EH (cell line): ENCODE measurements at places on chromosomes 11 and 22.

- DNase-seq, result no peak
Measured at GRCh38 chr22:37151401-37151800, 1.7 kb upstream of the IL2RB start.

- DNase-seq, result no peak
Measured at GRCh38 chr22:48579928-48580309, 1247.8 kb downstream of the BRD1 start.

- DNase-seq, result no peak
Measured at GRCh38 chr11:75763846-75764245, 4.7 kb upstream of the DGAT2 start.

DNA sequence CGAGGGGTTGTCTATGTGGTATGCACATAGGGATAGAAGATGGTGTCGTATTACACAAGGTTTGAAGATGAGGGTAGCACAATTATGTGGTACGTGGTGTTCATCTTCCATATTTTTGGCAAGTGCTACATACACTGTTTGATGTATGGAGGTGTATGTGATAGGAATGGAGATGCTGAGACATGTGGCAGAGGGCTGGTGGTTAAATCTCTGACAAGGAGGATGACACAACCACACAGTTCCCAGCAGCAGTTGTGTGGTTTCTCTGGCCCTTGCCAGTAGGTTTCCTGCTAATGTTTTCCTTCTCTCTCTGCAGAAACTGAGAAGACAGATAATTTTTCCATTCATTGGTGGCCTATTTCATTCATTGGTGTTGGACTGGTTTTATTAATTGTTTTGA, 17.0 kb downstream of the NCR3LG1 start:
- no peak for DNase-seq

DNA sequence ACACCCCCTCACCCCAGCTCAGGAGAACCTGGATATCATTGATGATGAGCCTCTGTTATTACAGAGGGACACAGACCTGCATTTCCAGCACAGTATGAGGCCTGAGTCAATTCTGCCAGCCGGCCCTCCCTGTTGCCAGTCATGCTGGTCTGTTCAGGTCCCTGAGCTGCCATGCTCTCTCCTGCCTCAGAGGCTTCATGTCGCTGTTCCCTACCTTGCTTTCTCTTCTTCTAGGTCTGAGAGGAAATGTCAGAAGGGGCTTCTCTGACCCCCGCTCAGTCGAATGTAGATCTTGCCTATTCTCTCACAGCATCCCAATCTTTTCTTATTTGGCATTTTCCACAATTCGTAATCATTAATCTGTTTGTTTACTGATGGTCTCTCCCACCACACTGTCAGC, 21.8 kb upstream of the ABCC8 start:
- peak; percentile 6 for DNase-seq

DNA sequence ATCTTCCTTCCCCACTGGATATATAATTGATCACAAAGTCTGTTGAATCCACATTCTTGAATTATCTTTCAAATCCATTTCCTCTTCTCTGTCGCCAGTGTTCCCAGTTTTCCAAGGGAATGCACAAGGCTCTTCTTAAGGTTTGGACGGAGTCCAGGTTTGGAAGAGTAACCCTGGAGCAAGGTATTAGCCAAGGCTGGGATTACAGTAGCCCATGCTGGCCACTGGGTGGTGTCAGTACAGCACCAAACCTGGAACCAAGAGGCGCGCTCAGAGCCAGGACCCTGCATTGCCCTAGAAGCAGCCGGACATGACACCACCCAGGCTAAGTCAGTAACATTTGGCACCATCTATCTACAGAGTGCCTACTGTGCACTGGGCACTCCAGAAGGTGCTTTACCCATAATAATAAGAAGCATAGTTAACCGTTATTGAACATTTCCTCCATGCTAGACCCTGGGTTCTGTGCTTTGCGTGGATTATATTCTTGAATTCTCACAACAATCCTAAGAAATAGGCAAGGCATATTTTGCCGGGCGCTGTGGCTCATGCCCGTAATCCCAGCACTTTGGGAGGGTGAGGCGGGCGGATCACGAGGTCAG, 48.0 kb upstream of the CLPB start:
- DNase-seq, result peak; percentile 83

DNA sequence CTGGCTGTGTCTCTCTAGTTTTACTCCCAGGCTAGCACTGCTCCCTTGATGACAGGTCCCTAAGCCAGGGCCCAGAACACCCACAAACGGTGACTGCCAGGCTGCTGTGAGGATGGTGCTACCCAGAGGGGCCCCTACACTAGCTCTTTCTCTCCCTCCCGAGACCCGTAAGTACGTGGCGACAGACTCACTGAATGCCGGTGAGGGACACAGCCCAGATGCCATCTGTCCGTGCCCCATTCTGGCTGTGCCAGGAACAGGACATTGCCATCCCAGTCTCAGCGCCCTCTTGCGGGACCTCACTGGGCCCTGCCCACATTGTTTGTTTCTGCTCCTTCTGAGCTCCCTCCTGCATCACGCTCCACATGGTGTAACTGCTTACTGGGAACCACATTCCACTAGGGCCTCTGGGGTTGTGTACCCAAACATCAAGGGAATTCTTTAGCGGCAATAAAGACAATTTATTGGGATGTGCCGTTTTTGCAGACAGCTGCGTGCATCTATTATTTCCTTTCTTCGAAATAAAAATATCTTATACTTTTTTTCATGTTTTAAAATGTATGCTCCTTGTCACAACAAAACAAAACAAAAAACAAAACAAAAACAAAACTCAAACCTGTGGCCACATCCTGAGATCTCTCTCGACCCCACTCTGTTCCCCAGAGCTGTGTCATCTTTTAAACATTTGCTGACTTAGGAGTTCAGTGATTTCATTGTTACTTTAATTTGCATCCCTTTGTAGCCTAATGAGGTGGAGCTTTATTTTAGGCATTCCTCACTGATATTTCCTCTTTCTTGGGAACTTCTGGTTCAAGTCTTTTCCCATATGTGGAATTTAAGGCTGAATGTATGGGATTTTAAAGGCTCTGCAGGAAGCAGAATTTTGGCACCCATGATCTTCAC, 4.4 kb upstream of the TPCN2 start:
- DNase-seq, result peak; percentile 89

DNA sequence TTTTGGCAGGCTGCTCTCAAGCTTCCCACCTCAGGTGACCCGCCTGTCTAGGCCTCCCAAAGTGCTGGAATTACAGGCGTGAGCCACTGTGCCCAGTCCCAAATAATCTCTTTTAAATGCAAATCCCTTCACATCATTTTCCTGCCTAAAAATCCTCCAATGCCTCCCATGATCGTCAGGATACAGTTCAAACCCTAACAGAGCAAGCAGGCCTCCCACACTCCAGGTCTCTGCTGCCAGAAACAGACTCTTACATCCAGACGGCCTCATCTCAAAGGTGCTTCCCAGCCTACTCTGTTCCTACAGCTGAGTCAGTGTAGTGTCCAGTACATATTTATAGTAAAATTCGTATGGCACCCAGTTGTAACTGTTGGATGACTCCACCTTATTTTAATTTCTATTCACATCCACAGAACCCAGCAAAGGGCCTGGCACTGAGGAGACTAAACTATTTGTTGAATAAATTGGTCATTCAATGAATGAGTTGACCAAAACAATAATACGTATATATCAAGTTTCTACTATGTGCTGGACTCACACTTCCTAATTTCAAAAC, 8.2 kb downstream of the SIRT3 start:
- no peak for DNase-seq

DNA sequence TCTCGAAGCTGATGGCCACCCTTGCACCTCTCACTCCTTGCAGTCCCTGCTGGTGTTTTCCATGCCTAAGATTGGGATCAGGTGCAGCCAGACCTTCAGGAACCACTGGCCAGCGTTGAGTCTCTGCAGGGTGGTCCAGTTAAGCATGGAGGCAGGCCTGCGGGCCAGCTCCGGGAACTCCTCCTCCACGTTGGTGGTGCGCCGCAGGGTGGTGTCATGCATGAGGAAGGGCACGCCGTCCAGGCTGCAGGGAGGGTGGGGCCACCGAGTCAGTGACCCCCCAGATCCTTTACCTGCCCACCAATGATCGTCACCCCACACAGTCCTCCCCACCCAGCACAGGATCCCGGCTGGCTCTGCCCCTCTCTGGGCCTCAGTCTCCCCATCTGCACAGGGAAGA, 10.0 kb upstream of the KLHL35 start:
- DNase-seq, result no peak

GRCh38 chr11:14971865-14972580, at the start of gene CALCA:
TSS of gene CALCA (minus strand) at chr11:14972351. CDS start at chr11:14971192, 1,159 bp downstream.
- peak; percentile 6 for DNase-seq

GRCh38 chr22:30235687-30236170, 10.8 kb downstream of the LIF start:
- peak; percentile 92 for DNase-seq

DNA sequence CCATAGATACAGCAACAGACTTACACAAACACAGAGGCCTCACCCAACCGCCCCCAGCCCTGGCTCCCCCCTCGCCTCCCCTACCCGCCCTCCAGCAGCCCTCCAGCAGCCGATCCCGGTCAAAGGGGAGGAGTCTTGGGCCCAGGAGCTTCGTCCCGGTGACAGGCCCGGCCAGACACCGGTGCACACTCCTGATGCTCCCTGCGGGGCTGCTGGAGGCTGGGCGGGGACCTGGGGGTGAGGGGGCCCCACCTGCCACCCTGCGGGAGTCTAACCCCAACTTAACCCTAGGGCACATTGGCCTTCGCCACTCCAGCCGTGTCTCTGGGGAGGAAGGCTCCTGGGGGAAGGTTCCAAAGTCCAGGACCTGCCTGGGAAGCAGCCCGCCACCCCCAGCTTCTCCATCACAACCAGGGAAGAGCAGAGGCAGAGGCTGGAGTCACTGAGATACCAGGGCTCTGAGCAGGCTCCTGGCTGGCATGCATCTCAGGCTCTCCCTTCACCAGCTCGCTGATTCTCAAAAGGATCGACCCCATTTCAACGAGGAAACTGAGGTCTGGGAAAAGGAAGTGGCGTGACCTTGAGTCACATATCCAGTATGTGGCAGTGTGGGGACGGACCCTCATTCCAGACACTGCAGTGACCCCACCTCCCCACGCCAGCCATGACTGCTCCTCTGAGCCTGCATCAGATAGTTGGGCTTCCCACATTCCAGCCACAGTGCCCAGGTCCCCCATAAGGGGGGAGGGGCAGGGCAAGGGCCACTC, 14.4 kb downstream of the BCL9L start:
- peak; percentile 80 for DNase-seq

- DNase-seq, result no peak
Measured at GRCh38 chr11:66101066-66101464, 31.0 kb downstream of the PACS1 start.

DNA sequence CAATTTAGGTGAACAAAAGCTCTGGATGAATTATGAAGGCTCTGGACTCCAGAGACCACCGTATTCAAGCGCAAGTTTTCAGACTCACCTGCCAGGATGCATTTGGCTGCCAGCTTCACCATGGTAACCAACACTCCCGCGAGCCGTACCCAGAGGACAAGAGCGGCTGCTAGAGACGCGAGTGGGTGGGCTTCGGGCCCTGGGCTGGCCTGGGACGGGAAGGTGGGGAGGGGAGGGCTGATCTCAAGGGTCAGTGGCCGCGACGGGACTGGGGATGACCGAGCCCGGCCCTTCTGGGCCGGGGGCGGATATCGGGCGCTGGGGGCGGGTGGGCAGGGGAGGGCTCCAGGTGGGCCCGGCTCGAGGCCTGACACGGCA, 344 bp downstream of the IFT27 start:
- peak; percentile 16 for DNase-seq

DNA sequence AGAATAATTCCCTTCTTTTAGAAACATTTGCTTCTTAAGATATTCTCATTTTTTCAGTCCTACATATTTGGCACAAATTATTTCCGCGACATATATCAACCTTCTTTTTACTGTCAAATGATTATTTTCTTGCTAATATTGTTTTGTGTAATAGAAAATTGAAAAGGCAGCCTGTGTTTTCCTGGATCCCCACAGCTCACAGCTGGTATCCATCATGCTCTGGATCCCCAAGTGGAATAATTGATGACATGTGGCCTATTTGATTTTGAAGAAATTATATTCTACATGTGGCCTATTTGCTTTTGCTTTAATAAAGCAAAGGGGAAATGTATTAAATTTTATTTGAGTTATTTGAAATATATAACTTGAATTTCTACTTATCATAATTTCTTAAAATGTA, 199.4 kb upstream of the LUZP2 start:
- no peak for DNase-seq

DNA sequence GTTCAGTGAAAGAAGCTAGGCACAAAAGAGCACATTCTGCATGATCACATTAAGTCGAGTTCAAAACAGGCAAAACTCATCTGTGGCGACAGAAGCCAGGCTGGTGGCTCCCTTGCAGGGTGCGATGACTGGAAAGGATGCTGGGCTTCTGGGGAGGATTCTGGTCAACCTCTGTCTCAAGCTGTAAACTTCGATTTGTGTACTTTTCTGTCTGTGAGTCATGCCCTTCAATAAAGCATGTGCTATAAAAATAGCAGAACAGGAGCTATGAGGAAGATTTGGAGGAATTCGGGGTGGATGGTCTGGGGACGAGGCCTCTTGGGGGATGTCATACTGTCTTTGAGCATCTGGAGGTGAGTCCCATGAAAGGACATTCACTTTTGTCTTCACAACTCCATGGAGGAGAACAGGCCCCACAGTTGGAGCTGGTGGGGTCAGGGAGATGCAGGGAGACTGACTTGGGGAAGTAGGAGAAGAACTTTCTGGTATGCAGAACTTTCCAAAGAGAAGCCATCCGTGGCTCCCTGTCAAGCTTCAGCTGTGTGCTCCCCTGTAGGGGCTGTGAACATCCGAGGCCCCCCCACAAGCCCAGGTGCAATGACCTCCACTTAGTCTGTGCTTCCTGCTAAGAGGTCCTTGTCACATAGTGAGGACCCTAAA, 77.8 kb upstream of the LINC01488 start:
- DNase-seq, result peak; percentile 85

DNA sequence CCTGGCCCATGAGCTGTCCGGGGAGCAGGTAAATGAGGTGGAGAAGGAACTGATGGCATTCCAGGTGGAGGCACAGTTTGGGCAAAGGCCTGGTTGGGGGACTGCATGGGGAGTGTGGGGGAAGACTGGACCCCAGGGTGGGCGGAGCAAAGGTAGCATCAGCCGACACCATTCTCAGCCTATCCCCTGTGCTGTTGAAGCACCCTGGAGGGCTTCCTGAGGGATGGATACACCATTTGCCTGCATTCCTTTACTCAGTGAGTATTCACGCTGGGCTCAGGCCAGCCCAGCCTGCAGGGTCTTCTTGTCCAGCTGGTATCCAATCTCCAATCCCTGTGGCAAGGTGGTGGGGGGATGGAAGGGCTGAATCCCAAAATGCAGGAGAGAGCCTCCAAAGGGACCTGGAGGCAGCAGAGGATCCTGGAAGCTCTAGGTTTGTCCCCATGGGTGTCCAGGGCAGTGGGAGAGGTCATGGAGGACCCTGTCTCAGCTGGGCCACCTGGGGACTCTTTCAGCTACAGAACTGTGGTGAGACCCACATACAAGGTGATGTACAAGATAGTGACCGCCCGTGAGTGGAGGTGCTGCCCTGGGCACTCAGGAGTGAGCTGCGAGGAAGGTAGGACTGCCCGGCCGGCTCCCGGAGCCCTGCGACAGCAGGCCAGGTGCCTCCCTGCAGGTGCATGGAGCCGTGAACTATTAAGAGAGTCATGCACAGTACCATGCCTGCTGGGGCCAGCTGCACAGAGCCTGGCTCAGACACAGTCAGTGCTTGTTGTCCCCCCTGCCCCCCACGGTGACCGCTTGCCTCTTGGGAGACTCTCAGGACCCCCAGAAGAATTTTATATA, 9.5 kb downstream of the EMID1 start:
- DNase-seq, result no peak

GRCh38 chr22:26481112-26481693, 2.4 kb downstream of the HPS4 start:
- DNase-seq, result no peak
